ENCODE measurements at places on chromosomes 7 and 10.

- no peak overlapping the region for H3K27ac ChIP-seq
- H3K4me3 ChIP-seq: no peak overlapping the region
- peak; percentile 64 for DNase-seq
- H3K36me3 ChIP-seq: no peaks in the 10 kb centered on the region
Measured at GRCh38 chr10:105950410-105950809, 1214.1 kb downstream of the SORCS1 start.

- no peaks in the 10 kb centered on the region for H3K4me1 ChIP-seq
- no peak for DNase-seq
- H3K4me3 ChIP-seq: no peak overlapping the region
- H3K36me3 ChIP-seq: no peaks in the 10 kb centered on the region
Measured at GRCh38 chr7:128069373-128070364, 38.4 kb upstream of the LRRC4 start.

- H3K27ac ChIP-seq: no peak overlapping the region
- DNase-seq: no peak
- H3K4me1 ChIP-seq: no peaks in the 10 kb centered on the region
- peaks cover under 1% of the 10 kb centered on the region for H3K27me3 ChIP-seq
- H3K36me3 ChIP-seq: no peaks in the 10 kb centered on the region
Measured at GRCh38 chr7:104804696-104805095, 209.3 kb upstream of the KMT2E start.

DNA sequence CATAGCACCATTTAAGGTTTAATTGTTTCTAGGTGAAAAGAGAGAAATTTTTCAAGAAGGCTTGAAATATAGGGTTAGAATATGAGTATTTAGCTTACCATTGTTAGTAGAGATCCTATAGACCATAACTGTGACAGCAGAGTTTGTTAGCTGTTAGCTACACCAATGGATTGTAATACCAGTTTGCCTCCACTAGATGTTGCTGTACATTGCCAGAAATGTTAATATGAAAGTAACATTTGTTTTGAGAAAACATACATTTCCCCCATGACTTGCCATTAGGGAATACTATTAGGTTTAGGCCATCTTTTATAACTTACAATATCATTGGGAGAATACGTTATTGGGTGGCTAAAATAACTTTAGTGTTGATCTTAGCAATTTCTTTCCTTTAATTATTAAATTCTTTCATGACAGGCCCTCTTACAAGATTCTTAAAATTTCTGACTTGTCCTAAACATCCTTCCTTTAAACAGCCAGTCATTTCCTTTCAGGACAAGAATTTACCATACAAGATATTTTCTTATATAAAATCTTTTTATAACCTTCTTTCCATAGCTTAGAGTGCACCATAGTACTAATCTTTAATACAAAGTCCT, 39.5 kb downstream of the ZNF117 start:
- no peak for DNase-seq
- H3K4me3 ChIP-seq: no peak overlapping the region
- H3K36me3 ChIP-seq: no peaks in the 10 kb centered on the region

GRCh38 chr10:14670551-14671240, 104.0 kb downstream of the FAM107B start:
- no peaks in the 10 kb centered on the region for H3K4me1 ChIP-seq
- H3K36me3 ChIP-seq: no peaks in the 10 kb centered on the region
- H3K4me3 ChIP-seq: no peak overlapping the region
- H3K27me3 ChIP-seq: no peaks in the 10 kb centered on the region
- no peak overlapping the region for H3K27ac ChIP-seq

DNA sequence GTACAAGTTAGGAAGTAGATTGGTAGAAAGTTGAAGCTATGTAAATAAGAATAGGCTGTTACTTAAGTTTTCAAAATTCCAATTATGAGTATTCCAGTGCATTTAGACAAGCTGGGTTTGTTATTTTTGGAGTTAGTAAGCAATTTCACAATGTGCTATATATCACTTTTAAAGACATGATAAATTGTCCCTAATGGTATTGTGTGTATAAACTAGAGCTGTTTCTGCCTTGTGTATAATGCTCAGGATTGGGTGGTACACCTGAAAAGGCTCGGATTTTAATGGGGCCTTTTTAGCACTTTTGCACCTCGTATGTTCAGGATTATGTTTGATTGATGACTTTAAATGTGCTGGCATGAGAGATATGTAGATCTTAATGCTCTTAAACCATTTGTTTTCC, 175.8 kb downstream of the VTI1A start:
- H3K4me1 ChIP-seq: no peaks in the 10 kb centered on the region
- H3K27me3 ChIP-seq: no peaks in the 10 kb centered on the region
- DNase-seq: no peak
- no peaks in the 10 kb centered on the region for H3K36me3 ChIP-seq
- H3K27ac ChIP-seq: no peak overlapping the region
- no peak overlapping the region for H3K4me3 ChIP-seq

DNA sequence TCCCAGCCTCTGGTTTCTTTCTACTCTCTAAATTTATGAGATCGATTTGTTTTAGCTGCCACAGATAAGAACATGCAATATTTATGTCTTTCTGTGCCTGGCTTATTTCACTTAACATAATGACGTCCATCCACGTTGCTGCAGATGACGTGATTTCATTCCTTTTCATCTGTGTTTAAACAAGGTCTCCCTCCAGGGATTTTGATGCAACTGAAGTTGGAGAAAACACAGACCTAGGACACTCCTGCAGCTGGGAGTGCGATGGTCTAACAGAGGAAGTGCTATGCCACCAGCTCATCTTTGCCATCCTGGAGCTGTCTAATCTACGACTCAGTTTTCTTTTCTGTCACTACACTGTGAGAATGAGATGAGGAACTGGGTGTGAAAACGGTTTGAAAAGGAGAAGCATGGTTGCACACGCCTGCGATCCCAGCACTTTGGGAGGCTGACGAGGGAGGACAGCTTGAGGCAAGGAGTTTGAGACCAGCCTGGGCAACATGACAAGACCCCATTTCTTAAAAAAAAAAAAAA, 1.5 kb upstream of the KCTD7 start:
- H3K27ac ChIP-seq: no peak overlapping the region
- peaks cover 4% of the 10 kb centered on the region for H3K4me1 ChIP-seq
- no peaks in the 10 kb centered on the region for H3K36me3 ChIP-seq
- no peaks in the 10 kb centered on the region for H3K27me3 ChIP-seq
- DNase-seq: peak; percentile 25

GRCh38 chr10:123421461-123421860, 244.7 kb upstream of the GPR26 start:
- H3K36me3 ChIP-seq: no peaks in the 10 kb centered on the region
- H3K27me3 ChIP-seq: no peaks in the 10 kb centered on the region
- H3K4me3 ChIP-seq: no peak overlapping the region
- no peak overlapping the region for H3K27ac ChIP-seq
- no peak for DNase-seq
- H3K4me1 ChIP-seq: no peaks in the 10 kb centered on the region

DNA sequence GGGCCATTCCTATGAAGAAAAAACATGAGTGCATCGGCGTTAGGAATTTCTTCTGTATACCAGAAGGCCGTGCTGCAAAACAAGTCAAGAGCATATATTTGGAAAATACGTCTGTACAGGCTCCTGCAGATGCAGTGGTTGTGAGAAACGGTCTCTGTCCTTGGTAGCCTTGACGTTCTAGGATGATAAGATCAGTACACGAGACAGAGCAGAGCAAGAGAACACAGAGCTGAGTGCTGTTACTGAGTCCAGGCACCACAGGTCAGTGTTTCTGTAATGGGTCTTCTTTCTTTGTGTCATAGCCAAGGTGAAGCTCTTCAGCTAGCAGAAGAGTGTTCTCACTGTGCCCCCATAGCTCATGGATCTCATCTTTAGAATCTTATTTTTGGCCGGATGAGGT, 62.8 kb downstream of the WDR37 start:
- no peak overlapping the region for H3K27ac ChIP-seq
- H3K27me3 ChIP-seq: no peaks in the 10 kb centered on the region
- peak; percentile 57 for DNase-seq
- H3K4me1 ChIP-seq: no peaks in the 10 kb centered on the region
